ENCODE measurements at places on chromosomes 11 and 22. TPM values are rescaled to one million over a fixed set of nuclear protein-coding genes. Genes with fewer than 3 reads are reported as not detected.

The CACNA1I gene
- total RNA-seq: 0.39 TPM

DNA sequence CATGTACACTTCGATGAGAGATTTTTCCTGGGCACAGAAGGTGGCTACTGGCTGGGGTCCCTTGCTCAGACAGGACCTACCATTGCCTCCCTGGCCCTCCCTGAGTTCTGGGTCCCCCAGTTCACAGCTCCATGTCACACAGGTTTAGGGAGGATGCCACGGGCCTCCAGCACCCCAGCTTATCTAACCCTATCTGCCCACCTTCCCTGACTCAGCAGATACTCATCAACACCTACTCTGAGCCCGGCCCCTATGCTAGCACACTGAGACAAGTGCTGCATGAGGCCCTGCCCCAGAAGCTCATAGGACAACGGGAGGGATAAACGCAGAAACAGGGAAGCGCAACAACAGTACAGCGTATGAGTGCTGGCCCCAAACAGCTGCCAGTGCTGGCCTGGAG is 9.6 kb downstream of the NAGA start:
- no peak overlapping the region for H3K4me3 ChIP-seq
- H3K27me3 ChIP-seq: no peaks in the 10 kb centered on the region
- H3K36me3 ChIP-seq: peaks cover 60% of the 10 kb centered on the region
- DNase-seq: no peak
- H3K4me1 ChIP-seq: no peaks in the 10 kb centered on the region
- H3K27ac ChIP-seq: no peak overlapping the region

GRCh38 chr11:77002776-77003175 is 31.4 kb upstream of the B3GNT6 start:
- H3K27ac ChIP-seq: no peak overlapping the region
- no peaks in the 10 kb centered on the region for H3K4me1 ChIP-seq
- no peak for DNase-seq

- no peak overlapping the region for H3K4me3 ChIP-seq
- peaks cover 32% of the 10 kb centered on the region for H3K27me3 ChIP-seq
- DNase-seq: no peak
- no peaks in the 10 kb centered on the region for H3K4me1 ChIP-seq
- H3K36me3 ChIP-seq: no peaks in the 10 kb centered on the region
Measured at GRCh38 chr22:43415681-43416080, 3.9 kb downstream of the MPPED1 start.
